Brain (organoid and tissue), 16 donors: ENCODE measurements at places on chromosomes 7 and 10. TPM values are rescaled to one million over a fixed set of nuclear protein-coding genes. Genes with fewer than 3 reads are reported as not detected.

The FAM180A gene
- polyA plus RNA-seq: not detected

The PCBD1 gene
- 94.6 TPM for polyA plus RNA-seq

The TMEM236 gene
- polyA plus RNA-seq: 0.05 TPM

The CRYGN gene
- polyA plus RNA-seq: 0.70 TPM

The TDRD1 gene
- polyA plus RNA-seq: not detected

The BTBD16 gene
- 0.97 TPM for polyA plus RNA-seq

The IQUB gene
- polyA plus RNA-seq: 0.20 TPM

- DNase-seq: no peak
Observed at GRCh38 chr7:40810274-40810673, 675.5 kb downstream of the SUGCT start.

DNA sequence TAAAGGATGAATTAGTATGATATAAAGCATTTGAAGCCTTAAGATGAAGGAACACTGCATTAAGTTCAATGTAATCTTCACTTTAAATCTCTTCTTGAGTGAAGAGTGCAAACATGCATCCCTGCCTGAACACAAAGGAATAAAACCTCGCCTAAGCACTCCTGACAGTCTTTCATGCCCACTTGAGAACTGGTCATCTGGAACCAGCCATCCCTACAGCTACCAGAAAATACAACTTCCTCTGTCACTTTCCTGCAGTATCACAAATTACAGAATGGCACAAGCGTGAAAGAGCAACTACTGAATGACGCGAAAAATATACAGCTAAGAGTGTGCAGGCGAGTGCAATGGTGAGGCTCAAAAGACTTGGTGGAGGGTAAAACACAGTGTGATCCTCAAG lies 1079.9 kb downstream of the CNTNAP2 start:
- no peak for DNase-seq

- no peak for DNase-seq
Observed at GRCh38 chr10:46092524-46093081, 46.5 kb upstream of the MSMB start.

GRCh38 chr7:27606270-27607209 lies 56.1 kb downstream of the HIBADH start:
- DNase-seq: no peak

- DNase-seq: no peak
Observed at GRCh38 chr10:106107706-106108105, 1056.8 kb downstream of the SORCS1 start.
